ENCODE measurements at places on chromosomes 16 and 17.

DNA sequence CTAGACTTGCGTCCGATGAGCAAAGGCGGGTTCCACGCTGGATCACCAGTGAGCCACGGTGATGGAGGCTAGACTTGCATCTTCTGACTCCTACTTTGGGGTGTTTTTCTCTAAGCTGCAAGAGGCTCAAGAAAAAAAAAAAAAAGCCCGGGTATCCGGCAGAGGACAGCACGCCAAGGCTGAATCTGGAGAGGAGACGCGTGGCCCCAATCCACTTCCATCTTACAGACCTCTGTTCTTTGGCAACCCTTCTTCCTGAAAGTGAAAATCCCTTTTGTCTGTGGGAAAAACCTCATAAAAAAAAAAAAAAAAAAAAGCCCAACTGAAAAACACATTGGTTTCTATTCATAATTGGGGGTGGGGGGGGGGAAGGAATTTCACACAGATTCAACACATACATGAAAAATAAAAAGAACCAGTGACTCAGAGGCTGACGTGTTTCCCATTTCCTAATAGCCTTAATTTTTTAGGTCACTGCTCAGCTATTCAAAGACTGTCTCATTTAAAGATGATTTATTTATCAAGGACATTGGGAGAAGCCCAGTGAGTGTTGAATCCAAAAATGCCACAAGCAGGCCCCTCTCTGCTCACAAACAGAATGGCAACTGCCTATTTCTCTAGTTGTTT is 258.3 kb downstream of the FOXL1 start:
- no peak for DNase-seq

DNA sequence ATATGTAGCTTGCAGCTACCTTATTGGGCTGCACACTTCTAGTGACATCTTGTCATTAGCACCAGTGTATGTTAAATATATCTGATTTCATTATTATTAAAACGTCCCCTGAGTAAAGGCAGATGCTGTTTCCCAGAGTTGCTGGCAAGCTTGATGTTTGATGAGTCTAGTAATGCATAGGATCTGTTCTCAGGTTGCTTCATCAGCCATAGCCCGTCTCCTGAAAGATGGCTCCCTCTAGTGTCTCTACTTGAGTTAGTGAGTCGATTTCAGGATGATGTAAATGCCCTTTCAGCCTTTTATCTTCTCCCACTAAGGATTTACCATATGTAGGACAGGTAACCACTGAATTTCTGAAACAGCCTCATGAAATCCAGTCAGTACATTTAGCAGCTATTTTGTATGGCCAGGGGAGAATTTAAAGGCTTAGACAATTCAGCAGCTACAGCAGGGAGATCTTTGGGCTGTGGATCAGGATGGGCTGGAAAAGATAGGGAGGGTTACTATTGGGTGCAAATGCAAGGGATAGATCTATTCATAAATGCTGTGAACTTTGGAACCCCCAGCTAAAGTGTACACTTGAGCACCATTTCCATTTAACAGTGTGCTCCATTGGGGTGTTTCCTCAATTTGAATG is 376.3 kb downstream of the CNTNAP4 start:
- no peak for DNase-seq

DNA sequence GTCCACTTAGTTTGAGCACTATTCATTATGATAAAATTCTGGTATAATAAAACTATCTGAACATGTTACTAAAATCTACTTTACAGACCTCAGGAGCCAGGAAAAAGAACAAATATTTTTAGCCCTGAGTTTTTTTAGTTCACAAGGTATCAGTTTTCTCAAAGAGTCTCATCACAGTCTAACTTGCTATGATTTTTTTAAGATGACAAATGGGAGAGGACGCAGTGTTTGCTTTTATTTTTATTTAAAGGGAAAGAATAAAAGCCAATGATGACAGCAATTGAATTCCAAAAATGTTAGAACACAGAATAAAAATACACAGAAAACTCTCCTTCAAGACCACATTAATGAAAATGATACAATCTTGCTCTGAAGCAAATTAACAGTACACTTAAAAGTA is 7.4 kb downstream of the MED13 start:
- no peak for DNase-seq

DNA sequence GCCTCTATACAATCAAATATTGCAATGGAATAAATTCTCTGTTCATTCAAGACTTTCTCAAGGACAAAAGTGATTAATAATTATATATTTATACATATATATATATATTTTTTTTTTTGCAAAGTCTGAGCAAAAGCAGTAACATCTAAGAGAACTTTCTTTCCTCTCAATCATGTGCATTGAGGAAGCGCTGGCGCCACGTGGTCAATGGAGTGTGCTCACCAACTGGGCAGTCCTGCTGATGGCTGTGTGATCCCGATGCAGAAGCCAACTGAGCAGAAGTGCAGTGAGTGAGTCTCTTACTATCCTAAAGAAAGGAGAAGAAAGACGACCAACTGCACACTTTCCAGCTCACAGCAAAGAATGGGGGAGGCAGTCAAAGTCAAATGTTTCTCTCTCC is 37.2 kb upstream of the ULK2 start:
- DNase-seq = no peak

- DNase-seq = no peak
Observed at GRCh38 chr17:17712268-17712924, 31.1 kb downstream of the RAI1 start.
